ENCODE measurements at places on chromosomes 6 and 20. TPM values are rescaled to one million over a fixed set of nuclear protein-coding genes. Genes with fewer than 3 reads are reported as not detected.
A peak's percentile ranks its signal among the peaks of the same experiment; 100 is the strongest.

DNA sequence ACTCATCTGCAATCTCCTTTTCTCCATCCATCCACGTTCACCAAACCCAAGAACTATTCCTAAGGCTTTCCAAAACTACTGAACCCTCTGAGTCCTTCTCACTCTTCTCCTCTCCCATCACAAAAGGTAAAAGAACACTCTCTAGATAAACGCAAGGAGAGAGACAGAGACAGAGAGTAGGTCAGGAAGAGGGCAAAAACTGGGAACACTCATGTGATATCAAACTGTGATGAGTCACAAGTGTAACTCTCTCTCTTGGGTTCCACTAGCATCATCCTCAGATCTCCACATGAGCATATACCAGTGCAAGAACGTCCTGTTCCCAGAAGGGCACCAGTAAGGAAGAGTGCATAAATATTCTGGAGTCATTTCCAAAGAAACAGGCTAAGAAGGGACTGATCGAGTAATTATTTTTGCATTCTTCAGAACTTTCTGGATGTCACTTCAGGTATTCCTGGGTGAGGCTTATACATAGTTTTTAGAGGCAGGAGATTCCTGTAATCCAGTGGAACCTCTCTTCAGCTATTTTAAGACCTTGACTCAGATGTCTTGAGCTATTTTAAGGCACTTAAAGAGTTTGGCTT is 47.3 kb upstream of the STXBP5 start:
- H3K27ac ChIP-seq: no peak overlapping the region
- H3K4me3 ChIP-seq: no peak overlapping the region
- DNase-seq: no peak
- no peaks in the 10 kb centered on the region for H3K36me3 ChIP-seq
- no peaks in the 10 kb centered on the region for H3K27me3 ChIP-seq
- no peaks in the 10 kb centered on the region for H3K4me1 ChIP-seq

DNA sequence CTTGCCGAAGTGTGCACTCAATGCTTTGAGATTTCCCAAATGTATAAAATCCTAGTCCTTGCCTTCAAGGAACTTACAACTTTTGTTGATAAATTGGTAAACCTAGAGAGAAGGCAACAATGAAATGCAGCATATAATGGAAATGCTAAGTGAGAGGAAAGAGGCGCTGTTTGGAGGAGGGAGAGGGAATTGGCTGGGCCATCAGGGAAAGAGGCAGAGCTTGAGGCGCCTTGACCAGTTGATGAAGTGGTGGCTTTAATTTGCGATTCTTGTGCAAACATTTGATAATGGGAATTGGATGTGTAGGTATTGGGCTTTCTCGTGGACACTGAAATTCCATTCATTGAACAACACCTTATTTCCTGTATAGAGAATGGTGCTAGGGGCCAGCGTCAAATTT is 1.9 kb upstream of the CDYL start:
- H3K27me3 ChIP-seq: no peaks in the 10 kb centered on the region

GRCh38 chr6:168130168-168130696 is 51.2 kb upstream of the FRMD1 start:
- H3K27me3 ChIP-seq: no peaks in the 10 kb centered on the region
- H3K36me3 ChIP-seq: no peaks in the 10 kb centered on the region
- peak overlapping the region; percentile 75 for H3K27ac ChIP-seq
- H3K4me3 ChIP-seq: no peak overlapping the region
- DNase-seq: no peak

DNA sequence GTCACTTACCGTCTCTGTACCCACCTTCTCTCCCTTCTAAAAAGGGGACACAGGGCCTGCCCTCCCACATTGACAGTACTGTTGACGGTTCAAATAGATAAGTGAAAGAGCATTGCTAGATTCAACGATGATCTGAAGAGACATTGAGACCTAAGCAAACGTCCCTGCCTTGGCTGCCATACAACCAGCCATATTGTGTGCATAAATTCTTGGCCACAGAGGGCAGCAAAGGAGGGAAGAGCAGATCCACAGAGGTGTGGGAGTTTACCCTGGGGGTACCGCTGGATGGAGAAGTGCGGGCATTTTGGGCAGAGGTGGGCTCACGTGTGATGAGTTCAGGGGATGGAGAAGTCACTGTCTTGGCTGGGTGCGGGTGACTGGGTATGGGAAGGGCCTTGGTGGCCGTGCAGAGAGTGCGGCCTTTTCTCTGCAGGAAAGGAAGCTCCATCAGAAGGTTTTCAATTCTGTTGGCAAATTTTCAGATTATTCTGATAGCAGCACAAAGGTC is 85.6 kb downstream of the POPDC3 start:
- no peak overlapping the region for H3K4me3 ChIP-seq
- H3K36me3 ChIP-seq: no peaks in the 10 kb centered on the region
- no peak overlapping the region for H3K27ac ChIP-seq
- DNase-seq: no peak
- no peaks in the 10 kb centered on the region for H3K4me1 ChIP-seq

DNA sequence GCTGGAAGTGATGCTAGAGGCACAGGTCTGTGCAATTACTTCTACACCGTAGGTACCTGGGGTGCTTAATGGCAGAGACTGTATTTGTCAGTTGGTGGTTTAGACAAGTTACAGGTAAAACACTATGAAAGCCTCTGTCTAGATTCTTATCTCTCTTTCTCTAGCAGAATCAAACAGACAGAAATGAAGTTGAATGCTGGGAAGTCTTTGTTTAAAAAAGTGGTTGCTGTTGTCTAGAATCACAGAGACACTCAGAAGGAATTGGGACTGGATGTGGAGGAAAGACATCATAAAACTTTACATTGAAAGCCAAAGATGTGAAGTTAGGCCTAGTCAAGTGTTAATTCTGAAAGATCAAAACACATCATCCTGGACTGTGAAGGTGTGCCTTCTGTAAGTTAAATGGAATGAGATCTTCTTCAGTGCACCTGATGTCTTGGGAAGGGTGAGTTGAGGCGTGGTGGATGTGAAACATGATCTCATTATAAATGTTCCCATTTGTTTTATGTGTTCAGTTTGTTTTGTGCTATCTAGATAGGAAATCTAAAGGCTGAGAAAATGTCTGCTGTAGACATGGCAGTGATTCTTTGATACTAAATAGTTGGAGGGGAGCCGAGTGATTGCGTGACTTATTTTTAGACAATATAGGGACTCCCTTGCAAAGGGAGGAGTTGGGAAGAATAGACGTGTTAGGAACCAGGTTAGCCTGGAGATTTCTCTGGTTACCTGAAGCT is 290.2 kb downstream of the SOX4 start:
- H3K4me1 ChIP-seq: peaks cover 16% of the 10 kb centered on the region
- H3K36me3 ChIP-seq: no peaks in the 10 kb centered on the region
- DNase-seq: no peak
- no peak overlapping the region for H3K4me3 ChIP-seq

DNA sequence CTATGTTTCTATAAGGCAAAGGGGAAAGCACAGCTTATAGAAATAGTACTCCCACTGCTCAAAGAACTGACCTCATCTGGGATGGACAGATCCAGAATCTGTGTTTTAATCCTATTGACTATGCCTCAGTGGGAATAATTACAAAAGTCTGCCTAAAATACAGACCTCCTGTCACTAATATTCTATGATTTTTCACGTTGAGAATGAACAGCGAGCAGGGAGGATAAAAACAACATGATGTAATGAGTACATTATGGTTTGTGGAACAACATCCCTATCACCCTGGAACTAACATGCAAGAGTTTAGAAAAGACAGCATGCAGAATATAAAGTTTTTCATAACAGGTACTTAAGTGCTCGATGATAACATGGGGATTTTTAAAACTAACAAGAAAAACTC is 53.9 kb downstream of the EPHA7 start:
- H3K27me3 ChIP-seq: no peaks in the 10 kb centered on the region
- DNase-seq: no peak
- no peaks in the 10 kb centered on the region for H3K4me1 ChIP-seq
- no peak overlapping the region for H3K4me3 ChIP-seq

DNA sequence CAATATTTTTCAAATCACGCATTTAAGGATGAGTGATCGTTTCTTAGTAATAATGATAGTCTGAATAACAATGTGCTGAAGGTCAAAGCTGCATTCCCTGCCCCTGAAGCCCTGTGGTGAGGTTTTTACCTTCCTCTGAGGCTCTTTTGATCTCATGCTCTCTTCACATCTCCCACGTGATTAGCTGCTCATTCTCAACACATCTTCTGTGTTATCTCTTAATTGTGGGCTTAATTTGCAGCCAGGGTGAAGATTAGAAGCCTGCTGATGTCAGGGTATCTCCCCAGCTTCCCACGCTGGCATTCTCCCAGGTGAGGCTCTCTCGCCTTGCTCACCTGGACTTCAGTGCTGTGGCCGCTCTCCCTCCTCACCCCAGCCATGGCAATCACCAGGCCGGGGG is 109.7 kb upstream of the FOXQ1 start:
- H3K4me1 ChIP-seq: peaks cover 28% of the 10 kb centered on the region
- no peak overlapping the region for H3K4me3 ChIP-seq
- H3K36me3 ChIP-seq: no peaks in the 10 kb centered on the region

DNA sequence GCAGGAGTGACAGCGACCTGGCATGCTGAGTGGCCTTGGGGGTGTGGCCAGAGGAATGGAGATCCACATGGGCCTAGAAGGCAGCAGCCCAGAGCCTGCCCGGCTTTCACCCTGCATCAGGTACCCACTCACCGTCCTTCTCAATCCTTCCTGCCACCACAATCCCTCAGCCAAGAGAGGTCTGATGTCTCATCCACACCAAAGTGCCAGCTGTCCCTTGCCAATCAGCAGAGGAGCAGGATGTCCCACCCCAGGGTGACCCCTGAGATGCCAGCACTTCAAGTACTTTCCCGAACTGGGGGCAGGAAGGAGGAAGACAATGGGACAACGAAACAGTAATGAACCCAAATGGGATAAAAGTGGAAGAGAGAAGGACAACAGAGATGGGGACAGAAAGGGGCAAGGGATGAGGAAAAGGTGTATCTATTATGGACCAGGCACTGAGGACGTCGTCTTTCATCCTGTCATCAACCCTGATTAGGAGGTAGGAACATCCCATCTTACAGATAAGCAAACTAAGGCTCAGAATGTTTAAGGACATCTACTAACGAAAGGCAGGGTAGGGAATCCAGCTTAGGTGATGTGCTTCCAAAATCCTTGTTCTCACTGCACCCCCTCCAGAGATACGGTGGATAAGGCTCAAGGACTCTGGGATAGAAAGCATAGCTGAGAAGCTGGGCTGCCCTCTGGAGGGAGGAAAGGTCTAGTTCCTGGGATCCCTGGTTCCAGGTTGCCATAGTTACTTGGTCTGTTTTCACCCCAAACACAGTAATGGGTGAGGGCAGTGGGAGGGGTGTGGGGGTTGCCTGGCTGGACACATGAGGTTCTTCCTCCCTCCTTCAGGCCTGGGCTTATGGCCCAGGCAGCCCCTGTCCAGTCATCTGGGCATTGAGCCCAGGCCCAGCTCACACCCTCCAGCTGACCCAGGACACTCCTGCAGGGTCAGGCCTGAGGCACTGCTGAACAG is 4.5 kb upstream of the TNXB start:
- DNase-seq: peak; percentile 67
- H3K27me3 ChIP-seq: no peaks in the 10 kb centered on the region
- peaks cover 5% of the 10 kb centered on the region for H3K4me1 ChIP-seq
- H3K36me3 ChIP-seq: peaks cover 5% of the 10 kb centered on the region

Gene KHDRBS2
- not detected for total RNA-seq

Gene BTBD9
- 19.6 TPM for total RNA-seq

Gene SNAI1
- 10.9 TPM for total RNA-seq
